ENCODE measurements at places on chromosomes 4 and X.

GRCh38 chrX:72430405-72430968 is 124.8 kb upstream of the CITED1 start:
- DNase-seq: no peak

- DNase-seq: no peak
Measured at GRCh38 chrX:119040432-119040831, 32.4 kb upstream of the CT47C1 start.

- DNase-seq: no peak
Measured at GRCh38 chrX:123673813-123674212, 59.0 kb downstream of the THOC2 start.

- DNase-seq: no peak
Measured at GRCh38 chr4:57309658-57310057, 199.5 kb upstream of the IGFBP7 start.

- no peak for DNase-seq
Measured at GRCh38 chr4:68316193-68316969, 33.5 kb downstream of the YTHDC1 start.

GRCh38 chr4:41363384-41363981 is 106.8 kb downstream of the UCHL1 start:
- peak; percentile 50 for DNase-seq

- no peak for DNase-seq
Measured at GRCh38 chr4:38310446-38311043, 350.3 kb downstream of the PTTG2 start.

DNA sequence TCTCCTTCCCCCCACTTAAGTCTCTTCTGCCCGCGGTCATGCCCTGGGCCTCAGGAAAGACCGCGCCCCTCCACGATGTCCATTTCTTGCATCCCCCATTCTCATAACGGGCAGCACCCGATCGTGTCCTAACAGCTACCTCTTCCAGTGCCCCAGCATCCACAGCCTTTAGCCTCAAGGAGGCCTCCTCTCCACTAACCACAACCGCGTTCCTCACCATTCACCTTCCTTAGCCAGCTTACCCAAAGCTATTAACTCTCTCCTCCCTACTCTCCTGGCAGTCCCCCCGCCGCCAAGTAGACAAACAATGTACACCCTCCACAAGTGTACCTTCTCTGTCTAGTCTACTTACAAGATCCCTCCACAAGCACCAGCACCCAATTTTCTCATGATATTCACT is 58.6 kb upstream of the PAGE5 start:
- DNase-seq: no peak

DNA sequence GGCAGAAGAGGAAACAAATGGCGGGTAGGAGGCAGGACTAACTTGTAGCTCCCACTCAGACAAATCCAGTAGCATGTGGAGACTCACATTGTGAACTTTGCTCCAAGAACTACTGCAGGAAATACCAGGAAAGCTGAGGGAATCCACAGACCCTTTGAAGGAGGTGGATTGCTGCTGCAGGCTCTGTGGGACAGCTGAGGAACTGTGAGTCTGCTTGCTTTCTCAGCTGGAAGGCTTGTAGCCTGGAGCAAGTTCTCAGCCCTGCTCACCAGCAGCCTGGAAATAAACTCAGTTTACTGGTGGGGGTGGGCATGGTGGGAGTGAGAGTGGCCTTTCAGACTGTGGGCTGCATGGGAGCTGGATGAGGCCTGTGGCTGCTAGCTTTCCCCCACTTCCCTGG is 16.0 kb downstream of the RTL3 start:
- no peak for DNase-seq

- DNase-seq: no peak
Measured at GRCh38 chr4:37816006-37816405, 10.5 kb upstream of the PGM2 start.

DNA sequence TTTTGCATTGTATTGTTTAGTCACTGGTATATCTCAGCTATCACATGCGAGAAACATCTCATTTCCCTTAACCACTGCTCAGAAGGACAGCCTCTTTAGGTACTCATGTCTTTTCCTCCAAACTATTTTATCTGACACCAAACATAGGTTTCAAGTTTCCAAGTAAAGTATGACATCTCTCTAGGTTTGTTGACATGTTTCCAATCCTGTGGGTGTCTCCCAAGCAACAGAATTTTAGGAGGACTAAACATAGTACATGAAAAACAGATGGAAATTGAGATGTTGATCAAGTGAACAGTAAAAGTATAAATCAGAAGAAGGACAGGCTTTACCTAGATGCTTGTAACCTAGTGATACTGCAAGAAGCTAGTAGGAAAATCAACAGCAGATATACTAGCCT is 371.4 kb downstream of the DTHD1 start:
- no peak for DNase-seq

GRCh38 chrX:54926978-54927377 is 6.4 kb downstream of the TRO start:
- no peak for DNase-seq

DNA sequence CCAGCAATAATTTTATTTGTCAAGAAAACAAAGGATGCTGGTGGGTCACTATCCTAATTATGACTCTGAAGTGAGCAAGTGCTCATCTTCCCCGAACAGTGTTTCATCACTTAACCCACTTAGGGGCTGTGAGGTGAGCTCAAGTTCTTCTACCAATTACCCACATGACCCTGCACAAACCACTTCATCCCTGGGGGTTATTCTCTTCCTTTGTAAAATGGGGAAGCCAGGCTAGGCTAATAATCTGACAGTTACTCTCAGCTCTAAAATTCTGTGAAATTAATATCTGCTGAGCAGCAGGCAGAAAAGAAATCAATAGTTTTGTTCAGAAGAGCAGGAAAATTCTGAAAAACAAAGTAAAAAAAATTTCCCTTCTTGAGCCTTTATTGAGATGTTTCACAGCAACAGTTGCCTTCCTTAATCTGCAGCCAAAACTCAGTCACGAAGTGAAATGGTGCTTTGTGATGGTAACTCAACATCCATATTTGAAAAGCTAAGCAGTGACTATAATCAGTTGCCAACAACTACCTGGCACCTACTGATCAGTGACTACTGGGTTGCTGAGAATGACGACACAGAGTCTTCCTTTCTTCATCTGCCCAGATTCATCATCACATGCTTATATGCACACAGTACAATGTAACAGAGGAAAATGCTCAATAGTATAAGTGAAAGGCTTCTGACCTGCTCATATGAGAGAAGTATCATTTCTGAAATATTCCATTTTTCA is 24.1 kb downstream of the ATP8A1 start:
- DNase-seq: no peak

DNA sequence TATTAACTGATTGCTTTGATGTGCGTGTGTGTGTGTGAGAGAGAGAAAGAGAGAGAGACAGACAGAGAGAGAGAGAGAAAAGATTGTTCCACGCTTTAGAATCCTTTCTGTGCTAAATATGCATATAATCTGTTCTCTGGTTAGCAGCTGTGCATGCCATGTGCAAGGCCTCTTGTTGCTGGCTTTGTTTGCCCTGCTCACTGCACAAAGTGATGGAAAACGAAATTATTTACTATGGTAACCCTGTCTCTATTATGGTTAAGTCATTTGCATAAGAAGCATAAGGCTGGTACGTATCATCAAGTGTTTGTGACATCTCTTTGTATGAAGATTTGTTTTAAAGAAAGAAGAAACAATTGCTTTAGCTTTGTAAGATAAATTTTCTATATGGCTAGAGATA is 190.2 kb upstream of the POF1B start:
- DNase-seq: no peak

GRCh38 chrX:102846544-102847236 is 90.4 kb upstream of the RAB40AL start:
- no peak for DNase-seq

GRCh38 chrX:70208479-70208878 is 26.0 kb upstream of the AWAT1 start:
- no peak for DNase-seq

GRCh38 chrX:118212817-118213183 is 96.2 kb upstream of the KLHL13 start:
- no peak for DNase-seq

- DNase-seq: peak; percentile 5
Measured at GRCh38 chr4:98838977-98839618, 89.8 kb downstream of the EIF4E start.

- DNase-seq: no peak
Measured at GRCh38 chr4:143559757-143560147, 46.2 kb downstream of the SMARCA5 start.

DNA sequence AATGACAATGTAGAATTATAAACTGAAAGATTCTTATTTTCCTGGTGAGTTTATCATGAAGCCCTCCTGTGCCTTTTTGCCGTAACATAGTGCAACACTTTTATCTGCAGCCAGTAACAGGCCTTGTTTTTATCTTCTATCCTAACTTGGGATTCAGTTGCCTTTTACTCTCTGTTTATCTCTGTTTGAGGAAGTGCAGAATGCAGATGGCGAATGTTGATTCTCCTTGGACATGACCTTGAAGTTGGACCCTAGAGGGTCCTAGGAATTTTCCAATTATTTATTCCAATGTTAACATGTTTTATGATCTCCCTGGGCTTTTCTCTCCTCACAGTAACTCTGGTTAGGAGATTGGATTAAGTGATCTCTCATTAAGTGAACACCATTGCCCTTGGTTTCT is 165.0 kb downstream of the FMR1NB start:
- DNase-seq: no peak

DNA sequence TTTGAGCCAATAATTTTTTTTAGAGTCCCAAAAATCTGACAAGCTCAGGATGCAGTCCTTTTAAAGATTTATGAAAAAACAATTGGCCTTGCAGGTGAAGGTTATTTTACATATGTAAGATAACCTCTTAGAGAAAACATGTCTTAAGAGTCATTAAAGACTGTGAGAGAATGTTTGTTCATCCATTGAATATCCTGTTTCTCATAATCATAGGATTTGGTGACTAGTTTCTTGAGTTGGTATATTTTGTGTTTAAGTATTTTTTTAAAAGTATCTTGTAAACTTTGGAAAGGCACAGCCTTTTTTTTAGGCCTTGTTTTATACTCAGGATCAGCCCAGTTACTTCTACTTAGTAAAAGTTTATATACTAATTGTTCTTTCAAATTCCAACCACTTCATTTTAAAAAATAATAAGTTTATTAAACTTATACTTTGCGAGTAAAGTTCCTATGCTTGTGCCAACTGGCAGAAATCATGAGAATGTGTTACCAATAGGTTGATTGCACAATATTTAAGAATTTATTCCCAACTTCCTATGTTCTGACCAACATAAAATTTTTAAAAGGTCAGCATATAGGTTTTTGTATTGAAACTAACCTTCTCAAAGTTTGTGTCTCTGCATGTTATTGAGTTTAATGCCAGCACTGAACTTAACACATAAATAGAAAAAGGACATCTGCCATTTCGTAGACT is 40.0 kb upstream of the ARSJ start:
- no peak for DNase-seq

GRCh38 chrX:9534686-9535085 is 69.8 kb downstream of the TBL1X start:
- no peak for DNase-seq

DNA sequence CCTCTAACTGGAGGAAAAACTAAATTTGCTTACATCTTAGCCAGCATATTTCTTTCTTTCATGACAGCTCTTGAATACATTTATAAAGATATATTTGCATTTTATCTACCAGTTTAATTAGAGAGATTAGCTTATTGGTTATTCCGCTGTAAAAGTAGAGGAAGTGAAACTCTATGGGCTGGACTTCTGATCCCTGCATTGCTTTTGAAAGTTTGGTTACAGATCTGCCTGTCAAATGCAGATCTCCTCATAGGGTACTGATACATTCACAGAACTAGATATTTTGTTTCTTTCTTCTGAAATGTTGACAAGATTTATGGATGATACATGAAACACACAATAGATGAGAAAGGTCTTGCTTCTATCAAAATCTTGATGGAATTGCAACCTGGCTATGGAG is 581.4 kb upstream of the AADAT start:
- no peak for DNase-seq

DNA sequence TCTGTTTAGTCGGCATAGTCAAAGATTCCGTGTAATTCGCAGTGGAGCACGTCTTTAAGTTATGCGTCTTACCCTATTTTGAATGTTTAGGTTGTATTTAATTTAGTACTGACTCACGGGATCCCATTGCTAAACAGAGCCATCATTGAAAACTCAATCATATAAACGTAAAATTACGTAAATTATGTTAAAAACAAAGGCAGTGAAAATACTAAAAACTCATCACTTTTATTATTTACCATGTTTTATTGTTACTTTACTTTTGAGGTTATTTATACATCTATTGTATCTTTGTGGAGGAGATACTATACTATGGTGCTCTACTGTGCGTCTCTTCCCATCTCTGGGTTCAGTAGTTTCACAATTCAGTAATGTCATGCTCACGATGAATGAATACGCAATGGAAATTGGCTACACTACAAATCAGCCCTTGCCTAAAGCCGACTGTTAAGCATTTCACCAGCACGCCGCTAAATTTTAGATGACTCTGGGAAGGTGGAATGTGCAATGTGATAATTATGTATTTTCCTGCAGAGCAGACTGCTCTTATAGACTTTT is 944 bp downstream of the FUNDC2 start:
- DNase-seq: no peak

DNA sequence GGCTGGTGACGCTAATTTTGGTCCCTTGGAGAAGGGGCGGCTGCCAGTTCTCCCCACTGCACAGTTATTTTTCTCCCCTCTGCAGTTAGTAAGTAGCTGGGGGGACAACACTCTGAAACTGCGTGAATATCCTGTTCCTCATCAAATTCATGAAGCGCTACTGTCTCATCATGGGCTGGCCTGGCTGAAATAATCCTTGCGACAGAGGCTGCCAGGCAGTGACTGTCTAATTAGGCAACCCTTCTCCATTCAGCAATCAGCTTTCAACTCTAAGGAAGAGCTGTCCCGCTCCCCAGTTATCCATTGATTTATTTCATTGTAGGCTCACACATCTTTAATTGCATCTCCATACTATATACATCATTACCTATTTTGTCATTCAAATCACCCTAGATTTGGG is 8.2 kb downstream of the SH3TC1 start:
- DNase-seq: no peak

DNA sequence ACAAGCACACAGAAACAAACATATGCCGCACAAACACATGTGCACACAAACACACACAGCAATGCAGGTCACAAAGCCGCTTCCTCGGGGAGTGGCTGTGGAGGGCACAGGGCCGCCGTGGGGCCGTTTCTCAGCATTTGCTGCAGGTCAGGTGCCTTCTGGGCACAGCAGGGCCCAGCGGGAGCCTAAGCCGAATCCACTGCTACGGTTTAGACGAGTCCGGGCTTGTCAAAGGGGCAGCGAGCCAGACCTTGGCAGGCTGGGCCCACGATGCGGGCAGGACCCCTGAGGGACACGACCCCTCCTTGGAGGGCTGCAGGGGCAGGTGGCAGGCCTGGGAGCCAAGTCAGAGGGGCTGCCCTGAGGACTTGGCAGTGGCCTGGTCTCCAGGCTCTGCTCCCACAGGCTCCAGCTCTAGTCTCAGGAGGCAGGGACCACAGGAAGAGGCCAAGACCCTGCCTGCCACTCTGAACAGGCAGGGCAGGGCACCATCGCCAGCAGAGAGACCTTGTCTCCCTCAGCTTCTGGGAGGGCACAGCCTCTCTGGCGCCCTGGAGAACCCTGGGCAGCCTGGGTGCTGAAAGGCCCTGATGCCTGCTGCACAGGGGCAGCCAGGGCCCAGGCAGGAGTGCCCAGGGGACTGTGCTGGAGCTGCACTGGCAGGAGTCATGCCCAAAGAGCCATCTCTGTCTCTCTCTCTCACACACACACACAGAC is 5.5 kb upstream of the ATP2B3 start:
- DNase-seq: no peak
